Heart left ventricle (tissue), 16 donors: ENCODE measurements at places on chromosomes 6 and 20. TPM values are rescaled to one million over a fixed set of nuclear protein-coding genes. Genes with fewer than 3 reads are reported as not detected.

SRSF3 gene
- 69.1 TPM for polyA plus RNA-seq

ADAM33 gene
- 21.2 TPM for polyA plus RNA-seq

SPEF1 gene
- 0.17 TPM for polyA plus RNA-seq

CFAP61 gene
- 12.1 TPM for polyA plus RNA-seq

KCNQ5 gene
- not detected for polyA plus RNA-seq

CFAP206 gene
- 0.33 TPM for polyA plus RNA-seq

RAB23 gene
- polyA plus RNA-seq, result 7.7 TPM

C20orf141 gene
- not detected for polyA plus RNA-seq

FAM162B gene
- polyA plus RNA-seq, result 4.5 TPM

PI16 gene
- 5.7 TPM for polyA plus RNA-seq

LCA5 gene
- 0.42 TPM for polyA plus RNA-seq

E2F3 gene
- 2.7 TPM for polyA plus RNA-seq

RNF39 gene
- polyA plus RNA-seq, result not detected

GRM4 gene
- not detected for polyA plus RNA-seq

CD93 gene
- 40.2 TPM for polyA plus RNA-seq

PRDM13 gene
- not detected for polyA plus RNA-seq

MAP3K5 gene
- polyA plus RNA-seq, result 9.5 TPM

TFAP2D gene
- polyA plus RNA-seq, result not detected

COX4I2 gene
- polyA plus RNA-seq, result 42.8 TPM

DOK5 gene
- polyA plus RNA-seq, result 4.0 TPM

HECA gene
- 16.5 TPM for polyA plus RNA-seq

RAD21L1 gene
- not detected for polyA plus RNA-seq

TSBP1 gene
- polyA plus RNA-seq, result not detected

RPS21 gene
- 3,051 TPM for polyA plus RNA-seq

FAM209B gene
- 0.76 TPM for polyA plus RNA-seq

ZSCAN12 gene
- polyA plus RNA-seq, result 2.2 TPM

DSP gene
- polyA plus RNA-seq, result 81.9 TPM

GPX5 gene
- not detected for polyA plus RNA-seq

RIMS1 gene
- polyA plus RNA-seq, result not detected

SEL1L2 gene
- 3.1 TPM for polyA plus RNA-seq

HCRTR2 gene
- not detected for polyA plus RNA-seq

HTR1E gene
- not detected for polyA plus RNA-seq

SLC17A3 gene
- not detected for polyA plus RNA-seq

APCDD1L gene
- polyA plus RNA-seq, result not detected

TSHZ2 gene
- polyA plus RNA-seq, result 1.8 TPM

VIP gene
- polyA plus RNA-seq, result 0.29 TPM

DNAH8 gene
- polyA plus RNA-seq, result not detected

YIPF3 gene
- 132 TPM for polyA plus RNA-seq

HAO1 gene
- not detected for polyA plus RNA-seq

BTNL2 gene
- not detected for polyA plus RNA-seq

BPIFB1 gene
- polyA plus RNA-seq, result not detected

C6orf132 gene
- 0.30 TPM for polyA plus RNA-seq

BMP6 gene
- 2.3 TPM for polyA plus RNA-seq

GNMT gene
- 7.1 TPM for polyA plus RNA-seq

PPP1R16B gene
- 12.2 TPM for polyA plus RNA-seq

TSPO2 gene
- polyA plus RNA-seq, result not detected

PACRG gene
- polyA plus RNA-seq, result 2.0 TPM

SIGLEC1 gene
- polyA plus RNA-seq, result 1.9 TPM
